ENCODE measurements at places on chromosomes 11 and 22.

DNA sequence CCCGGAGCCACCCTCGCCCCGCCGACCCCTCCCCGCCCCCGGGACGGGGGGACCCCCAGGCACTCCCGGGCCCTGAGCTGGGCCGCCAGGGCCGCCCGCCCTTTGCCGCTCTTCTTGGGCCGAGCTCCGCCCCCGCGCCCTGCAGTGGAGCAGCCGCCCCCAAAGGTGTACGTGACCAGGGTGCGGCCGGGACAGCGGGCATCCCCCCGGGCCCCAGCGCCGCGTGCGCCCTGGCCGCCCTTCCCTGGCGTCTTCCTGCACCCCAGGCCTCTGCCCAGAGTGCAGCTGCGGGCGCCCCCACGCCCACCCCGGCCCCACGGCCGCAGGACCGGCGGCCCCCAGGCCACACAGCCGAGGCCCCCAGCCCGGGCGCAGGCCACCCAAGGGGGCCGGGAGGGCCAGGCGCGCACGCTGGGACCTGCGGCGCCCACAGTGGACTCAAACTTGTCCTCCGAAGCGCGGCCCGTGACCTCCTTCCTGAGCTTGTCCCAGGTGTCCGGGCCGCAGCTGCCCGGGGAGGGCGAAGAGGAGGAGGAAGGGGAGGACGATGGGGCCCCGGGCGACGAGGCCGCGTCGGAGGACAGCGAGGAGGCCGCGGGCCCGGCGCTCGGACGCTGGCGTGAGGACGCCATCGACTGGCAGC, 7.4 kb downstream of the B4GALNT4 start:
- no peak for DNase-seq

DNA sequence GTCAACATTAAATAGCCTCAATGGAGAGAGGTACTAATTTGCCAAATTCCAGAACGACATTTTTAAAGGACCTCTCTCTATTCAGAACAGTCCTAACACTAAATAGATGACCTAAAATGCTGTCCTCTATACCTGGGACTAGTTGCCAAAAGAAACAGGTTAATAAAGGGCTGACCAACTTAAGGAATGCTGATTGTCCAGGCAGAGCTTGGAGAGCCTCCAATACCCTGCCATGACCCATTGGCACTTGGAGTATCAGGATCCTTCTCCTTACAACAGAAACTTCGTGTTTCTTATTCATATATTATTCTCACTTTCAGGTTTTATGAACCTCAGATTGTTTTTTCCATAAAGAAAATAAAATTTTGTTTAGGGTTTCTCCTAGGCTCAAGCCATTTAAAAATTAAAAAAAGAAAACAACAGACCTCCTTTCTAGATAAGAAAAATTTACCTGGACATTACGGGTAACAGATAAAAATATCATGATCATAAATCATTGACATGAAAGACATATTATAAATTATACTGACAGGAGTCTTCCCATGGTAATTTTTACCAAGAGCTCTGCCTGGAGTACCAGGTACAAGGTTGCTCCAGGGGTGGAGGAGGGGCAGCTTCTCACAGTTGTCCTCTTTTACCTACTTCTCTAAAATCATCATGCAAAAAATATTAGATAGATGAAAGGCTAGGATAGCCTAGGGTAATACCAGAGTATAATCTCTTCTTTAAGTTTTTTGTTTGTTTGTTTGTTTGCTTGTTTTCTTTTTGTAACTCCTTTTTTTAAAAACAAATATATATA, 2.0 kb downstream of the LRRC4C start:
- DNase-seq: no peak

GRCh38 chr11:121253951-121254350, 38.6 kb upstream of the SC5D start:
- DNase-seq: no peak

DNA sequence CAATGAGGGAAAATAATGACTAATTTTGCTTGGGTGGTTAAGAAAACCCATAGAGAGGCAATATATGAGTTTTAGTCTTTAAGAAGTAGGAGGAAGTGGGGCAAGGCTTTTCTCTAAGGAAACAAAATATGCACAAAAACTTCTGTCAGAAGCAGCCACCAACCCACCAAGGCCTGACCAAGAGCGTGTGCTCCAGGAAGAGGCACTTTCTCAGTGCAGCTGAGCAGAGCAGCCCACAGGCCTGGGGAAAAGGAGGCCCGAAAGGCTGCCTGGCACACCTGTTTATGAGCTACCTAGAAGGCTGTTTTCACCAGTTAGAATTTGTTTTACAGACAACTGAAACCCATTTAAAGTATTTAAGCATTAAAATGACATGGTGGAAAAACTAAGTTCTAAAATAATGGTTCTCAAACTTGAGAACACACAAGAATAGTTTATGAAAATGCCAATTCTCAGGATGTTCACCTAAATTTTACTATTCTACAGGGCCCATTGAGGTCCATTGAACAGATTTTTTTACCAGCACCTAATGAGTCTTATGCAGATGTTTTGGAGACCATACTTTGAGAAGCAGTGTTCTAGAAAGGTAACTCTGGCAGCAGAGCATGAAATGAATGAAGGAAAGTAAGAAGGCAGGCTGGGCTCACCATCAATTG, 160.5 kb upstream of the DDI1 start:
- no peak for DNase-seq

- DNase-seq: no peak
Observed at GRCh38 chr11:111982019-111982464, 43.2 kb upstream of the DLAT start.

GRCh38 chr11:69286374-69287371, 7.3 kb upstream of the MYEOV start:
- no peak for DNase-seq

GRCh38 chr11:2303627-2304505, 2.1 kb downstream of the TSPAN32 start:
- peak; percentile 70 for DNase-seq

DNA sequence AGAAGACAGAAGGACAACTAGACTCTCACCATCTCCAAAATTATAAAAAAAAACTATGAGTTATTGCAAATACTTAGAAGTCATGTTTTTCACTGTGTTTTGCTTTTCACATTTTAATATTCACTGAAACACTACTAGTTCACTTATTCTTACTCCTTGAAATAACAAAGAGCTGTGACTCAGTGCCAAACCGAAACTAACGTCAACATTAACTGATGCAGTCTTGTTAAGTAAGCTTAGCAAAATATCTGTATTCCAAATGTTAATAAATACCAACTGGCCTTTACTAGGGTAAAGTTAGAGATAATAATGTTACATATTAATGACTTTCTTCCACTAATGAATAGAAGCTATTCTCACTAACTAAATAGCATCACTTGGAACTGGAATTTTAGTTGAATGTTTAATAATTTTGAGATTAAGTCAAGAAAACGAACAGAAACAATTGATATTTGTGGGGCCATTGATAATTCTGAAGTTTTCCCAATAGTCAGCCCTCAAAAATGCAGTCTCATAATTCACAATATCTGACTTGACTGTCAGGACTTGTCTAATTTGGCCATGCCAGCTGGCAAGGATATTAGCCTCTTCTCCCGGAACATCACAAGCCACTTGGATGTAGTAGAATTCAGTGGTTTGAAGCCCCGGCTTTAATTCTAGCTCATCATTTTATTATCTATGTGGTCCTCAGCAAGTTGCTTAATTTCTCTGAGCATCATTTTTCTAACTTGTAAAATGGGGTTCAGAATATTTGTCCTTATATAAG, 230.1 kb upstream of the DDI1 start:
- no peak for DNase-seq

GRCh38 chr22:31442768-31443489, 43.5 kb downstream of the DRG1 start:
- DNase-seq: no peak

GRCh38 chr22:30732426-30732825, 37.8 kb downstream of the OSBP2 start:
- no peak for DNase-seq

- DNase-seq: no peak
Observed at GRCh38 chr22:17483688-17484372, 79.5 kb upstream of the SLC25A18 start.

DNA sequence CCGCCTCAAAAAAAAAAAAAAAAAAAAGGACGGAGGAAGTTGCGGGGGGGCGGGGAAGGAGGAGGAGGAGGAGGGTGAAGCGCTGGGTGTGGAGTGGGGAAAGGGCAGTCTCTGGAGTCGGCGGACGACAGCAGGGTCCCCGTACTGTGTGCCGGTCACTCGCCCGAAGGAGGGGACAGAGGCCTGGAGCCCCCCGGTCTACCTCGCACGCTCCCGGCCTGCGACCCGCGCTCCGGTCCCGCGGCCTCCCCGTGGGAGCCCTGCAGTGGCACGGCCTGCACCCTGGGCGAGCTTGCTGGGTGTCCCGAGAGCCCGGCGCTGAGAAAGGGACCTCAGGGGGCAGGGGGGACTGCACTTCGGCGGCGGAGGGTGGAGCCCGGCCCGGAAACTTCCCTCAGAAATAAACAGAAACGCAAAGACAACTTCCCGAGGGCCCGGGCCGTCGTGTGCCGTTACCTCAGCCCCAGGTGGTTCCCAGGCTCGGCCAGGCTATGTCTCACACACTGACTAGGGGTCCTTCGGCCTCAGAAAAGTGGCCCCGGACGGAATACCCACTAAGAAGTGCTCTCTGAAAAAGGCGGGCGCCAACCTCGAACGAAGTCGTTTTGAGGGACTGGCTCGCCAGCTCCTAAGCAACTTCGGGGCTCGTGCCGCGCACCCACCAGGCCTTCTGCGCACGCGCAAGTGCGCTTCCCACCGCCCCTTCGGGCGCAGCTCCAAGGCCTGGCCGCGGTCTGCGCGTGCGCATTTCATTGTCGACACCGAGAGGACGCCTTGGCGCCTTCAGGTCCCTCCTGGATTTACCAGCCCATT, at the start of gene MAJIN:
Gene MAJIN, minus strand, starts transcription at position 688 of the 813 bp plus-strand sequence. CDS start 12,703 bp downstream, outside the sequence.
- DNase-seq: no peak

DNA sequence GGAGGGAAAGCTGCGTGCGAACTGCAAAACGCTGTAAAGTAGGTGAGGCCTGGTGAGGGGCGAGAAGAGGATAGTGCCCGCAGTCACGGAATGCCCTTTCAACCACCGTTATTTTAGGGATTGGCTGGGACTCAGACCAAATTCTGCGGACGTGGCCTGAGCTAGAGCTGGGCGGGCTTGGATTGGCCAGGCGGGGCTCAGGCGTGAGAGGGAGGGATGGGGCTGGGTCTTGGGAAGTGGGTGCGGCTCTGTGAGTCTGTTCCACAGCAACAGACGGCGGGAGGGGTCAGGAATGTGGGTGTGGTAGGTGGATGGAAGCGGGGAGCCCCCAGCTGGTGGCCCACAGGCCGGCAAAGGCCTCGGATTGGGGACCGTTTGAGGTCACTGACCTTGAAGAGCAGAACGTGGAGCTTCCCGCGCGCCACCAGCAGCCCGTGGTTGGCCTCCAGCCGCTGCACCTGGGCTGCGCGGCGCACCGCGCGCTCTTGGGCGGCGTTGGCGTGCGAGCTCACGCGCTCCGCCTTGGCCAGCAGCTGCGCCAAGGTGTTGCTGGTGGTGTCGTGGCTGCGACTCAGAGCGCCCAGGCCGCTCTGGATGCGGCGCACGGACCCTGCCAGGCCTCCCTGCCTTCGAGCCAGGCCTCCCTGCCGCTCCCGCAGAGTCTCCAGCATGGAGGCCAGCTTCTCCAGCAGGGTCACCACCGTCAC, 444 bp downstream of the CAVIN3 start:
- peak; percentile 96 for DNase-seq
